Panc1 (cell line): ENCODE measurements at places on chromosomes 1 and 21.

- no peak for DNase-seq
Measured at GRCh38 chr1:16114527-16115467, 41.1 kb downstream of the EPHA2 start.

- DNase-seq = no peak
Measured at GRCh38 chr1:92769856-92770255, 15.1 kb downstream of the EVI5 start.

GRCh38 chr1:228413241-228414010, 3.2 kb downstream of the TRIM17 start:
- no peak for DNase-seq

GRCh38 chr1:52955129-52955970, 28.3 kb downstream of the SCP2 start:
- no peak for DNase-seq

- peak; percentile 20 for DNase-seq
Measured at GRCh38 chr1:43414634-43415223, 25.0 kb downstream of the SZT2 start.

- no peak for DNase-seq
Measured at GRCh38 chr1:52727114-52727586, 897 bp downstream of the ZYG11B start.
